Astrocyte of the spinal cord (primary cell): ENCODE measurements at places on chromosomes 2 and 18.

GRCh38 chr2:100703213-100703612, 116.7 kb upstream of the NPAS2 start:
- no peak for DNase-seq

DNA sequence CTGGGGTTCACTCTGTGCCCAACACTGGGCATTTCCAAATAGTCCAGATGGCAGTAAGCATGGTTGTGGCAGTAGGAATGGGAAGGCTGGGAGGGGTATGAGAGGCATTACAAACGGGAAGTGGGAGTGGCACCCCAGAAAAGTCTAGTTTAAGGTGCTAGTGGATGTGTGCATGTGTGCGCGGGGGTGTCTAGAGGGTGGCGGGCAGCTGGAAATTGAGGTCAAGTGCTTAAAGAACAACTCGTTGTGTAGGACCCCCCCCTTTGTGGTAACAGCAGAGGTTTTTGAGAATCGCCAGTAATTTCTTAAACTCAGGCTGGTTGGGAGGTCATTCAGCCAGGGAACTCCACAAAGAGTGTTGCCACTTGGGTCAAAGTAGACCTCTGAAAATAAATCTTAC, 69.9 kb downstream of the RHBDD1 start:
- DNase-seq, result no peak

DNA sequence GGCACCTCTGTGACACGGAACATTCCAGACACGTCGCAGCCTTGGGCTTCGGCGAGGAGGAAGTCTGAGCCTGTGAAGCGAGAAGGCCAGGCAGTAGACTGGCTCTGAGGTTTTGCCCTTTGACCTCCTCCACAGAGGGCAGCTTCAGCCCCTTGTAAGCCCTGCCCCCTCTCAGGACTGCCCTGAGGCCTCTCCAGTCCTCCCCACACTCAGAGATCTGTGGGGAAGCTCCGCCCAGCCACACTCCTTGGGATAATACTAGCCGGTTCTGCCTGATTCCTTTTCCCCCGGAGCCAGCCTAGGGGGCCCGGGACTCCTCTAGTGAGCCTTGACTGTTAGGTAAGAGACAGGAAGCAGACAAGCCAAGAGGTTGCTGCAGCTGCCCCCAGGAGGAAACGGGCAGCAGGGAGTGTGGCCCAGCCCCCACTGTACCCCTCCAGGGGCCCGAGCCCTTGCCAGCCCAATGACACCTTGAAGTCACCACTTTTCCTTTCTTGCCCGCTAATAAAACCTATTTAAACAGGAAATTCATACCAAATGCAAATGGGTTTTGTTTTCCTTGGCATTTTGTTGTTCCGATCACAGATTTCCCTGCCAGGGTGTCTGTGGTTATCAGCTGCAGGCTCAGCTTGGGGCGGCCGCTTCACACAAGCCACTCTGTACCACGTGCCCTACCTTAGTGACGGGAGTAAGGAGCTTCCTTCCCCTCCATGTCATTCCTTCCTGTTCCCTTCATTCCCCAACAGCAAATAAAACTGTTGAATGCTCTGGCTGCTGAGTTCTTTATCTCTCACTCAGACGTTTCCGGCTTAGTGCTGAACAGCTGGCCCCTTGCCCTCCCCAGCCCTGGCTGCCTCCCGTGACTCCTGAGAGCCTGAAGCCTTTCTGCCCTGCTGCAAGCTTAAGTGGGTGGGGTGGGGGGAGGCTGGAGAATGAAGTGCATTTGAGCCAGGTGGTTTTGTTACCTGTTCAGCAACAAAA, 124.7 kb downstream of the CABLES1 start:
- peak; percentile 66 for DNase-seq

DNA sequence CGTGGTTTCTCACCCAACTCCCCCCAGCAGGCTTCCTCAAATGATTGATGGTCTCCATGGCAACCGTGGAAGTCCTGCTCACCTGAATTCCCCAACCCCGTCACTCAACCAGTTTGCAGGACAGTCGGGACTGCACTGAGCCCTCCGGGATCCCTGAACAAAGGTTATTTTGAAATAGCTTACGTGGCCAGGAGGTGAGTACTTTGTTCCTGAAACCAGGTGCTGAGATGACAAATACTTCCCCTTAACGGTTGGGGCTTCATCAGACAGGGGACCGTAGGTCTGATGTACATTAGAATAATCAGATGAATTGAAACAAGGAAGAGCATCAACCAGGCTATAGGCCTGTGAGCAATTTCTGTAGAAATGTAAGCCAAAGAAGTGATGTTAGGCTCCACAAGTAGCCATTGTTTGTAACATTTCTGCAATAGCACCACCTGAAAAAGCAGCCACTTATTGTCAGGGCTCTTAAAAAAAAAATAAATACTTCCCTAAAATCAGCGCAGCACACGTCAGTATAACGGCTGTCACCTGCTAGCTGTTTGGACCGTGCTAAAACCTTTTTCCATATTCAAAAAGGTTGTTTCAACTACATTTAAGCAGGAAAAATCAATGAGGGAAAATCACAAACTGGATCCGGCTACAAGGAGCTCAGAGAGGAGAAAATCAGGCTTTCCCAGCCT, 206.4 kb upstream of the ID2 start:
- DNase-seq, result no peak

DNA sequence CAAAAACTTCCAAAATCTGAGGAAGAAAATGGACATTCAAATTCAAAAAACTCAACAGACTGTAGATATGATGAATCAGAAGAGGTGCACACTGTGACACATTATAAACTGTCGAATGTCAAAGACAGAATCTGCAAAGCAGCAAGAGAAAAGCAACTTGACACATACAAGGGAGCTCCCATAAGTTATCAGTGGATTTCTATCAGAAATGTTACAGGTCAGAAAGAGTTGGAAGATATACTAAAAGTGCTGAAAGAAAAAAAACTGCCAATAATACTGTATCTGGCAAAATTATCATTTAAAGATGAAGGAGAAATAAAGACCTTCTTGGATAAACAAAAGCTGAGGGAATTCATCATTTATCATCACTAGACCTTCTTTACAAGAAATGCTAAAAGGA, 102.7 kb downstream of the CAMKMT start:
- DNase-seq, result no peak

DNA sequence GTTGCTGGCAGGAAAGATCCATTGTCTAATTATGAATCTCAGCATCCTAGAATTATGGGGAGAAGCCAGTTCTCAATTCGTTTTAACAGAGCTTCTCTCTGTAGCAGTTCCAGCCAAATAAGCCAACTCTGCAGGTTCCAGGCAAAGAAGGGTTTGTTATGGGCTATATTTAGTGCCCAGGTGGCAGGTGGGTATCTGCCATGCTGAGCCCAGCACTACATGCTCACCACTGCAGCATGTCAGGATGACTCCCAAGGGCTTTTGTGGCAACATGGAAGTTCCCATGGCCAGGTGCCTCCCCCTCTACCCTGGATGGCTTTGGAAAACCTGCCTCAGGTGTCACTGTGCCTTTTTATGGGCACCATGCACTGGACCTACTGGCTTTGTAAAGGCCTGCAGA, 137.7 kb upstream of the MSH6 start:
- no peak for DNase-seq

GRCh38 chr2:17608251-17608650, 67.8 kb downstream of the VSNL1 start:
- no peak for DNase-seq

- DNase-seq, result no peak
Measured at GRCh38 chr18:62091487-62092120, 95.3 kb downstream of the PIGN start.

GRCh38 chr2:220855296-220855695, 716.8 kb downstream of the EPHA4 start:
- DNase-seq, result peak; percentile 47

DNA sequence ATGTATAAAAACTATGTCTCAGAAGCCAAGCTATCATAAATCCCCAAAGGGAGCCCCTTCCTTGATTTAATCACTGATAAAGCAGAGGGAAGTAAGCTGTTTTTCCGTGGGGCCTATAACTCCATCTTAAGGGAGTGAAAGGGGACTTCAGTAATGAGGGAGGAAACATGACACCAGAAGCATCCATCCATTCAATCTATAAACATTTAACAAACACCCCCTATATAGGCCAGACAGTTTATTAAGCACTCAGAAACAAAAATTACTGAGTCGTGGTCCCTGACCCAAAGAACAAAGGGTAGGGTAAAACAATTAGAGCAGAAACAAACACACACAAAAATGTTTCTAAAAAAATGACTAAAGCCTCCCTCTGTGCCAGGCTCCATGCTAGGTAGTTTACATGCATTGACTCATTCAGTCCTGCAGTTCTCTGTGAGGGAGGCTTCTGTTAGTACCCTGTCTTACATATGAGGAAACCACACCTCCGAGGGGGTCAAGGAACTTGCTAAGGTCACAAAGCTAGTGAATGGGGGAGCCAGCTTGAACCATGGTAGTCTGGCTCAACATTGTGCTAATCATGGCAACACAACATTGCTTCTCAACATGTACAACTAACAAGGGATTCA, 472.1 kb downstream of the CDH2 start:
- DNase-seq, result no peak

- DNase-seq, result no peak
Measured at GRCh38 chr18:23826850-23827620, 137.8 kb downstream of the LAMA3 start.

- no peak for DNase-seq
Measured at GRCh38 chr2:98015671-98016070, 19.9 kb upstream of the TMEM131 start.

DNA sequence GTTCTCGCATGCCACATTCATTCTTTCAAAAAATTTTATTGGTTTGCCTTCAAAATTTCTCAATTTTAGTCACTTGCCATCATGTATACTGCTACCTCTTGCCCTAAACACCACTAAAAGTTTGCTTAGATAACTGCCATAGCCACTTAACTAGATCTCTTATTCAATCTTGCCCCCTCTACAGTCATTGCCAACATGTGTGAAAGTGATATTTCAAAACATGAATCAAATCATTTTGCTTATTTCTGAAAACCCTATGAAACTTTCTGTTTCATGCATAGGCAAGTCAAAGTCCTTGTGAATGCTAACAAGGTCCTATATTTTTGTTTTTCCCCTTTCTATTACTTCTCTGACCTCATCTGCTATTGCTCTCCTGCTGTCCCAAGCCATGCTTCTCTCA, 397.1 kb downstream of the KCNJ3 start:
- DNase-seq, result no peak

GRCh38 chr2:210004881-210005280, 2.4 kb downstream of the RPE start:
- no peak for DNase-seq

- DNase-seq, result no peak
Measured at GRCh38 chr2:232310121-232310520, 68.4 kb upstream of the ALPP start.

DNA sequence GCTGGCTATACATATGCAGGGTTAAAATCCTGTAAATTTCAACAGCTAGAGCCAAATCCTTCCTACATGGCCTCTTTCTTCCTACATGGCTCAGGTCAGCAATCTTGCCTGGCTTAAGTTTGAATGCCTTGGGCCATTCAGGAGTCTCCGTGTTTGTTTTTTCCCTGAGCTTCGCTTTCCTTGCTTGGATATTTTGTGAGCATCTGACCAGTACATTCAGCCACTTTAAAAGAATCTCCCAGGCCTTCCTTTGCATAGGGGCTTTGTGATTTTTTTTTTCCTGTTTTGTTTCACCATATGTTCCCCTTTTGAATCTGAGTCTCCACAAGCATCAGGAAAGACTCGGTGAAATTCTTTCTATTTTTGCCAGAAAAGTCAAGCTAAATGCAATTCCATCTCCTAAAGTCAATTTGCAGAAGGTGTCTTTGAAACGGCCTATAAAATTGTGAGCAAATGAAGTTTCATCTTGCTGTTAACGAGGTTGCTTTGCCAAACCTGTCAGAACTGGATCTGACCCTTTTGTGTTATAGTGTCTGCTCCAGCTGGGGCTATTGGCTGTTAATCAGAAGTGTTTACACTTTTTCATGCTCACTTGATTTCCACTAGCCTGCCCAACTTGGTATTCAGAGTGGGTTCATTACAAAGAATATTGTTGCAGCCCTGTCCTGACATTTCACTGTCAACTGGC, 256.9 kb downstream of the DCC start:
- no peak for DNase-seq

DNA sequence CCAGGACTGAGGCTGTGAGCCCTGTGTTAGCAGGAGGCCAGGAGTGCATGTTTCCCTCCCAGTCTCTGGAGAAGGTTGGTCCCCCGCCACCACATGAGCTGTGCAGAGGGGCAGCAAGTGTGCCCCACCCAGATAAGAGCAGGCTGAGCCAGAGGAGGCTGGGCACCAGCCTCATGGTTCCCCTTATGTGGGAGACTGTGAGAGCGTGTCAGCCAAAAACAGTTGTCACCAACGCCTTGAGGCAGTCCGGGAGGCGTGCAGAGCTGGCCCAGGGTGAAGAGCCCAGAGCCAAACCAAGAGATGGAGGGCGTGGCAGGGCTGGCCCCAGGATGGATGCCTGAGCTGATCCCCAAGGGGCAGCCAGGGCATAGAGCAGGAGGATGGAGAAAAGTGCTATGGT, 128.7 kb upstream of the GLI2 start:
- no peak for DNase-seq

DNA sequence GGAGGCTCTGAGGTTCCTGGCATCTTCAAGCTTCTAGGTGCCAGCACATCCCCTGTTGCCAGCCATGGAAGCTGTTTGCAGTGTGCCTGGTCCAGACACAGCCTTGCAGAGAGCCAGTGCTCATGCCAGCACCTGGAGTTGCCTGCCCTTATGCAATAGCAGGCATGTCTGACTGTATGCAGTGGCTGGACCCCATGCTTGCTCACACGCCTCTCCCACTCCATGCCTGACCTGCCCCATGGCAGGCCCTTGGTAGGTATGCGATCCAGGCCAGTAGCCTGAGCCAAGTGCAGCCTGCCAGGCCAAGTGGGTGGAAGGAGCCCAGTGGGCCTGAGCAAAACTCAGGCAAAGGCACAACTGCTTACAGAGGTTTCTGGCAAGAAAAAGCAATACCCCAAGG, 19.5 kb upstream of the SP140L start:
- no peak for DNase-seq

- DNase-seq, result peak; percentile 81
Measured at GRCh38 chr2:232204457-232204931, 174.1 kb upstream of the ALPP start.

- no peak for DNase-seq
Measured at GRCh38 chr2:163247847-163248220, 409.3 kb upstream of the KCNH7 start.

DNA sequence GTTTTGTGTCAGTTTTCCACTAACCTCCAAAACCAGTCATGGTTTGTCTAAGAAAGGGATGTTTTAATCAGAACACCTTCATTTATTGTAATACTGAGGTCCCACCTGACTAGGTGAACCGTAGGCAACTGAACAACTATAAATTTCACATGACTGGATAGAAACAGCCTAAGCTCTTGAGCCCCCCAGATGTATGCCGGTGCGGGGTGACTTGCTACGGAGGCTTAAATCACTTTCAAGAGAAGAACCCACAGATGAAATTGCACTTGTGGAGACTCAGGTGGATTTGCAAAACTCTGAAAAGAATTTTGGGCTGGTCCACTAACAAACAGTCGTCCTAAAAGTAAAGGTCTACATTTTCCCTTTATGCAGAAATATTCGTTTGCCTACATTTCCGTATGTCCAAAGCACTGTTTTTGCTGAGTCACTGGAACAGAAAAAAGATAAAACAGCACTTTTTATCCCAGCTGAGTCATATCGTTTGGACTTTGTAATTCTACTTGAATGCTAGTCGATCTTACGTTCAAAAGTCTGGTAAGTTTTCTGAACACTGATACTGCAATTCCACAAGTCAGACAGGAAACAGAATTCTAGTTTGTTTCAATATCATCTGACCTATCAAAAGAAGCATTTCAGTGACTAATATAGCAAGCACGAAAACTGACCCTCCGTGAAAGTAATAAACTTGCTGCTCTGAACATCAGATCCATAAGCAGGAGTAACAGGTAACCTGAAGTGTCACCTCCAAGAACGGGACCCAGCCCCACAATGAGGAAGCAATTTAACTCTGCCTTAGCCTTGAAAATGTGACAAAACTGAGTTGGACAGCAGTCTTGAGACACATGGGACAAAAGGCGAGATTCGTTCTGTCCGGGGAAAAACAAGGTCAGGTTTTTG, 18.1 kb downstream of the ZNF516 start:
- DNase-seq, result peak; percentile 93
